ENCODE measurements at places on chromosomes 6 and 20. TPM values are rescaled to one million over a fixed set of nuclear protein-coding genes. Genes with fewer than 3 reads are reported as not detected.

The PMEPA1 gene
- total RNA-seq: 6.0 TPM

The TSPO2 gene
- total RNA-seq: not detected

The ASIP gene
- not detected for total RNA-seq

The TCP11 gene
- total RNA-seq: 0.65 TPM

The GABRR1 gene
- not detected for total RNA-seq

The ADGRF1 gene
- not detected for total RNA-seq

The NEURL2 gene
- 1.5 TPM for total RNA-seq

The VPS16 gene
- 34.1 TPM for total RNA-seq

The SIRPB1 gene
- total RNA-seq: not detected

The JPH2 gene
- 10.1 TPM for total RNA-seq

The FAXC gene
- total RNA-seq: 1.9 TPM

The EBF4 gene
- 0.48 TPM for total RNA-seq

The PRND gene
- total RNA-seq: 0.37 TPM

The INSM1 gene
- not detected for total RNA-seq

The SLPI gene
- not detected for total RNA-seq

The ISM1 gene
- total RNA-seq: not detected

The SUMO4 gene
- 0.50 TPM for total RNA-seq

The RWDD1 gene
- total RNA-seq: 83.2 TPM

The SLC17A4 gene
- not detected for total RNA-seq

The MTHFD1L gene
- 61.1 TPM for total RNA-seq

The LGSN gene
- total RNA-seq: not detected

The PKIB gene
- total RNA-seq: not detected

The FAM209B gene
- not detected for total RNA-seq

The ARMC2 gene
- 3.1 TPM for total RNA-seq

The UST gene
- 13.0 TPM for total RNA-seq

The IL17F gene
- not detected for total RNA-seq

The YWHAB gene
- 297 TPM for total RNA-seq

The VAPB gene
- total RNA-seq: 56.6 TPM

The HLA-DQB1 gene
- total RNA-seq: not detected

The FAM83D gene
- 26.6 TPM for total RNA-seq

The DLGAP4 gene
- total RNA-seq: 117 TPM

The TXLNB gene
- not detected for total RNA-seq

The MYB gene
- total RNA-seq: not detected

The VSX1 gene
- total RNA-seq: not detected

The HEY2 gene
- not detected for total RNA-seq

The SCRT2 gene
- total RNA-seq: not detected

The SLC22A3 gene
- not detected for total RNA-seq

The GLP1R gene
- not detected for total RNA-seq

The COL9A3 gene
- total RNA-seq: 0.34 TPM

The LY6G6C gene
- total RNA-seq: not detected
